Activated CD8-positive, alpha-beta T cell treated with anti-CD3 and anti-CD28 coated beads for 36 hours (primary cell): ENCODE measurements at places on chromosomes 12 and 14. TPM values are rescaled to one million over a fixed set of nuclear protein-coding genes. Genes with fewer than 3 reads are reported as not detected.

DNA sequence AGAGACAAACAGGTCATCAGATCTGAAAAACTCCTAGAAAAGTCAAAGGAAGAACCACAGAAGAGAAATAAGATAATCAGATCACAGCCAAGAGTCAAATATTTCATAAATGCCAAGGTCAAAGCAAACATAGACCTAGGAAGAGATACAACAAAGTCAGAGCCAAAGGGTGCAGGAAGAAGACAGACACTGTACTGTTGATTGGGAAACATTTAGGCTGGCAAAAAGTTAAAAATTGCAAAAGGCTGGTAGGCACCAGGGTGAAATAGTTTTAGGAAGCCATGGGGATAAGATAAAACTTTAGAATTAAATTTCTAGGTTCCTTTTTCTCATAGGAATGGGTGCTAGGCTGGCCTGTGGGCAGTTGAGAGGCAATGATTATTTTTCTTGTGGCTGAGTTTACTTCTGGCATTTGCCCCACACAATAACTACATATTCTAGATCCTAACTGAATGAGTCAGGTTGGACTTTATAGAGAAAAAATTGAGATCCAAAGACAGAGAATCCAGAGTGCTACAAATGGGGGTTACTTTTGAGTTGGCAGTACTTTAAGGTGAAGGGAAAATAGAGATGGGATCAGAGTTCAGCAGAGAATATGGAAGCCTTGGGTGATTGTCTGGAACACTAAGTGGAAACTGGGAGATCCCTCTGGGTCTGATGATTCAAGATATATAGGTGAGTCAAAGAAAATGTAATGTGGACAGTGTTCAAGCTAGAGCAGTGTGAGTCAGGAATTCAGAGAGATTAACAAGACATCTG is 215.5 kb downstream of the C12orf50 start:
- DNase-seq: no peak

DNA sequence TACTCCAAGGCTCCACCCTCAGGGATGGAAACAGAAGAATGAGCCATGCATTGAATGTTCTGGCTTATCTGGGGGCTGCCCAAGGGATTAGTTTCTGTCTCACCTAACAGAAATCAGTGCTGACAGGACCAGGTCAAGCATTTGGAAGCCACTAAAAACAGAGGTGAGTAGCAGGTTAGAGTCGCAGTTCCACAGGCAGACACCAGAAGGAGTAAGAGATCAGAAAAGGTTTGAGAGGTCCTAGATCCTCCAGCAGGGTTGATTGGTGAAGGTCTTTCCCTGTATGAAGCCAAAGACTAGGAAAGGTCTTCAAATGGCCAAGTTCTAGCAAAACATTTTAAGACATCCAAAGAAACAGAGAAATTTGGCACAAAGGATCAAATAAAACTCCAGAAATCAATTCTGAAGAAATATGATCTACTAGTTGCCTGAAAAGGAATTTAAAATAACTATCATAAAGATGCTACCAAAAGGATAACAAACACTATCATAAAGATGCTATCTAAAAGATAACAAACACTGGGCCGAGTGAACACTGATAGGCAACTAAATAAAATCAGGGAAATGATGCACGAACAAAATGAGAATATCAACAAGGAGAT is 19.5 kb upstream of the TTC9 start:
- peak; percentile 71 for DNase-seq

- DNase-seq: no peak
Observed at GRCh38 chr14:71527838-71528237, 404.4 kb upstream of the RGS6 start.

The SLC2A3 gene
- 488 TPM for total RNA-seq

DNA sequence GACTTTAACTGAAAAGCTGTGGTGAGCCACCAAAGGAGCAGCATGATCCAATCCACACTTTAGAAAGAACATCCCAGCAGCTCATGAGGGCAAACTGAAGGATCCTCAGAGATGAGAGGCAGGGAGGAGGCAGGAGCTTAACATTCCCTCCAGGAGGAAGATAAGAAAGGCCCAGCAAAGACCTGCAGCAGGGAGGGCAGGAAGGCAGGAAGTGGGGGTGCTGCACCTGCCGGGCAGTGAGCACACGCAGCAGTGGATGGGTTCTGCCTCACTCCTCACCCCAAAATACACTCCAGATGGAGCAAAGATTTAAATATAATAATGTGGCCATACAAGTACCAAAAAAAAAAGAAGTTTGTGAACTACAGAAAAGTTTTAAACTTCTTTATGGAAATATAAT is 48.4 kb downstream of the GCH1 start:
- no peak for DNase-seq

The SYNDIG1L gene
- total RNA-seq: not detected

The CLEC14A gene
- not detected for total RNA-seq

GRCh38 chr14:35287431-35288013 is 4.7 kb upstream of the PSMA6 start:
- peak; percentile 74 for DNase-seq

The TNS2 gene
- total RNA-seq: 1.6 TPM

DNA sequence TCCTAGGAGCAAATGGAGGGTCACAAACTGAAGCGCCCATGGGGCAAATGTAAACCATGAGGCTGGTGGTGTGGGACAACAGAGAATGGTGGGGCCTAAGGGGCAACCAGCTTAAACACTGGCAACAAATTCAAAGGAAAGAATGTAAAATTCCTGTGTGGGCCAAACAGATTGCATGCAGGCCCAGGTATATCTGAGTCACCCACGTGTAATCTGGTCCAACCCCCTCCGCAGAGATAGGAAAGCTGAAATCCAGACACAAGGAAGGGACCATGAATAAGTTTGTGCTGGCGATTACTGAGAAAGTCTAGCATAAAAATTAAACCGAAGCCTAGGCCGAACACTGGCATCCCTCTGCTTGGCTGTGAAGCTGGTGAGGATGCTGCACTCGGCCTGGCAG is 71.6 kb downstream of the ITPK1 start:
- DNase-seq: no peak

DNA sequence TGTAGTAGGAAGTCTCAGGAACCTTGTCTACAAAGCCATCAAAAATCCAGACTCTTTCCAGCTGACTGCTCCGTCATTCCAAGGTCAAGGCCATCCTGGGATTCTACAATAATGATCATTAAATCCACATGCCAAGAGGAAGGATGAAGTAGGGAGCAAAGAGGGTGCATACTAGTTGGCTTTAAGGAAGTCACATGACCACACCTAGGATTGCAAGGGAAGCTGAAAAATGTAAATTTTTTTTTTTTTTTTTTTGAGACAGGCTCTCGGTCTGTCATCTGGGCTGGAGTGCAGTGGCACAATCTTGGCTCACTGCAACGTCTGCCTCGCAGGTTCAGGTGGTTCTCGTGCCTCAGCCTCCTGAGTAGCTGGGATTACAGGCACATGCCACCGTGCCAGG is 7.3 kb upstream of the MRPL42 start:
- DNase-seq: no peak

- no peak for DNase-seq
Observed at GRCh38 chr12:42698213-42698612, 108.7 kb upstream of the PRICKLE1 start.

The EIF2S3B gene
- total RNA-seq: 3.3 TPM

The FAM186B gene
- total RNA-seq: not detected
